SIG-M5 (cell line): ENCODE measurements at places on chromosomes 13 and 19.

DNA sequence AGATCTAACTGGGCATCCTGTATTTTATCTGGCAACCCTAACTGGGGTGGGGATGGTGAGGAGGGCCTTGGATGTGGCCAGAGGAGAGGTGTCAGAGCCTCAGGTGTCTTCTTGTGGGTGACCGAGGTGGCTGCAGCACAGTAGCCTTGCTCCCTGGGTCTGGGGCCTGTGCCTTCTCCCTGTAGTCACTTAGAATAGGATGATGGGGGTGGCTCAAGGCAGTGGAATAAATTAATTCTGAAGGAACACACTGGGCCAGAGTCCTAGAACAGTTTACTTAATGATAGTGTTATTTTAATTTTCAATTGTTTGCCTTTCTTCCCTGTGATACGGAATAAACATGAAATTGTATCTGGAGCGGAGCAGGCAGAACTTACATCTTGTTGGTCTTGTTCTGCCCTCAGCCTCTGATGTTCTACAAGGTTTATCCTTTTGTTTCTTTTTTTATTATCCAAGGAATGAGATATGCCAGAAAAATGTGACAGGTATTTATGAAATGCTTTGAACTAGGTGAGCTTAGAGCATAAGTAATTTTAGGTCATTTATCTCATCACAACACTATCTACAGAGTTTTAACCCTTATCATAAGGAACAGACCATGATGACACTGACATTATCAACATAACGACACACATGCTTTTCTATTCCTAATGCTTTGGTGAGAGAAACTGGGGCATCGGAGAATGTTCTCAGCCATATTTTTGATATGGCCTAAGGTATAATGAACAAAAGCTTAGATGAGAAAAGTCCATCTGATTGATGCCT, 51.4 kb downstream of the LRCH1 start:
- DNase-seq, result no peak

DNA sequence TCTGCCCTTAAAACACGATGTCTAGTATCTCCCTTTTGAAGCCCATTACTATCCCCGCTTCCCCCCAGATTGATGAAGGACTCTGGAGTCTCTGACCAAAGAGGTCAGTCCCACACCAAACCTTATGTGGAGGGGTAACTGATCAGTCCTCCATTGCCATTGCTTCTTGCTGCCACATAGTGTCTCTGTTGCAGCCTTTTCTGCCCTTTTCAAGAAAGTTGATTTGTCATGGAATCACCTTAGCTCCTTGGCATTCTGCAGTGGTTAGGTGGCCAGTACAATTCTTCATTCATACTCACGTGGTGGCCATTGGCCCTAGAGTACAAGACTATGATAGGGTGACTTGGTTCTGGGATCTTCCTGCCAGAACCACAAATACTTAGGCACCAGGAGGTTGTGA, 8.4 kb upstream of the HTR2A start:
- no peak for DNase-seq

GRCh38 chr19:28542394-28543243, 670.3 kb downstream of the UQCRFS1 start:
- DNase-seq, result no peak

- DNase-seq, result no peak
Measured at GRCh38 chr13:77207943-77208342, 119.0 kb downstream of the MYCBP2 start.

- no peak for DNase-seq
Measured at GRCh38 chr13:73336773-73337172, 278.0 kb downstream of the KLF5 start.

DNA sequence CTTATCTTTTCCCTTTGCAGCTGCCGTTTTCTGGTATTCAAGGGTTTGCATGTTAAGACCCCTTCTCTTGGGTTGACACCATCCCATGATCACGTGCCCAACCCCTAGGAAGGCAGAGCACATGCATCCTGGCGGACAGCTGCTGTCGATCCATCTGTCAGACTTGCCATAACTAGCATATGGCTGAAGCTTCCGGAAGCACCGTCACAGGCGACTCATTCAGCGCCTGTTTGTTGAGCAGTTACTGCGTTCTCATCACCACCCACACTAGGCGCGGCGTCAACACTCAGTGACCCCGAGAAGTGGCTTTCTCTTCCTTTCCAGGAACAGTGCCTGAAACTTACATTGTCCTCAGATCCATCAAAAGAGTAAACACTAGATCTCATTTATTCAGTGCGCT, 93.6 kb downstream of the SOX1 start:
- no peak for DNase-seq

GRCh38 chr13:65866138-65866537, 1364.0 kb downstream of the PCDH9 start:
- DNase-seq, result no peak
